ENCODE measurements at places on chromosomes 6 and 20.
A peak's percentile ranks its signal among the peaks of the same experiment; 100 is the strongest.

DNA sequence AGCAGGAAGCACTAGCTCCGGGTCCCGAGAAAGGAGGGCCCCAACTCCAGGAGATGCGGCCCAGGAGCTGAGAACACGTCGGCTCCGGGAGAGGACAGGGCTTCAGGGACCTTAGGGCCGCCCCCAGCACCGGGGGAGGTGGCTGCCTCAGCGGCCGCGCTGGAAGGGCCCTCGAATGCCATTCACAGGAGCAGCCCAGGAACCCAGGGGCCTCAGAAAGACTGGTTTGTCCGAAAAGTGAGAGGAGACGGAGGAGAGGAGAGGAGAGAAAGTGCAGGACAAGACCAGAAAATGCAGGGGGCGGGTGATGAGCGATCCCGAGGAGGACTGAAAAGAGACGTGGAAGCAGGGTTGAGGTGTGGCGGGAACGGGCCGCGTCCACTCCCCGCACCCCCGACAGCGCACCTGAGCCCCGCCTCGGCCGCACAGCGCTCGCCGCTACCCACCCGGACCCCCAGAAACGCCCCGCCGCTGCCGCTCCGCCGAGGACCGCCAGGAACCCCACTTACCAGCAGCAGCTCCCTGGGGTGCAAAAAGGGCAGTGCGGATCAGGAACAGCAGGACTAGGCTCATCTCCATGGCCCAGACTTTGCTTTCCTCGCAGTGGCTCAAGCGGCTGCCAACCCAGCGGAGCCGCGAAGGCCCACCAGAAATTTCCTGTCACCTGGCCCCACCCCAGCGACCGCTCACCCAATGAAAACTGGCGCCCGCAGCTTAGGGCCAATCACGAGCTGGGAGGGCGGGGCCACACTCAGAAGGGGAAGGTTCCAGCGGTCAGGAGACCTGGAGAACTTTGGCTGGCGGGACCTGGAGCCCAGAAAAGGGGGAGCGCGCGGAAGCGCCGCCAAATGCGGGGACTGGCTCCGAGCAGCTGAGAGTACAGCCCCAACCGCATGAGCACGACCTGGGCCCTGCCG is 25.4 kb downstream of the HLA-F start:
- peak; percentile 37 for DNase-seq

- no peak for DNase-seq
These were observed 309.5 kb downstream of the TSHZ2 start for GRCh38 chr20:53281557-53282117.

- DNase-seq = no peak
These were observed 17.9 kb upstream of the ABRACL start for GRCh38 chr6:139010674-139011073.

- DNase-seq = no peak
These were observed 69.6 kb downstream of the AFG1L start for GRCh38 chr6:108364470-108364869.

- DNase-seq = no peak
These were observed 104.0 kb downstream of the ISM1 start for GRCh38 chr20:13325033-13325432.

DNA sequence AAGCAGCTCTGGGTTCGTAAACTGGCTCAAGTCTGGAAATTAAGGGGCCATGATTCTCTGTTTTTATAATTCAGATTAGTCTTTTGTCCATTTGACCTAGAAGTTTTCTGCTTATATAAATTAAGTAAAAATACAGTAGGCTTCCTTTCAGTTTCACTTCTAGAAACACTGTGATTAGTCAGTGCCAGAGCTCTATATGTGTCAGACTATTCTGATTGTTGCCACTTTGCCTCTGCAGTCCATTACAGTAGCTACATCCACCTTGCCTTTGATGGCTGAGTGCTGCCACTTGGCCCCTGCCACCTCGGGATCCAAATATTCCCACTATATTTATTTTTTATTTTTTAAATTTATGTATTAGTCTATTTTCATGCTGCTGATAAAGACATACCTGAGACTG is 7.9 kb downstream of the ZC2HC1B start:
- no peak for DNase-seq

GRCh38 chr6:108896111-108896661 is 48.0 kb downstream of the ARMC2 start:
- DNase-seq = peak; percentile 65

DNA sequence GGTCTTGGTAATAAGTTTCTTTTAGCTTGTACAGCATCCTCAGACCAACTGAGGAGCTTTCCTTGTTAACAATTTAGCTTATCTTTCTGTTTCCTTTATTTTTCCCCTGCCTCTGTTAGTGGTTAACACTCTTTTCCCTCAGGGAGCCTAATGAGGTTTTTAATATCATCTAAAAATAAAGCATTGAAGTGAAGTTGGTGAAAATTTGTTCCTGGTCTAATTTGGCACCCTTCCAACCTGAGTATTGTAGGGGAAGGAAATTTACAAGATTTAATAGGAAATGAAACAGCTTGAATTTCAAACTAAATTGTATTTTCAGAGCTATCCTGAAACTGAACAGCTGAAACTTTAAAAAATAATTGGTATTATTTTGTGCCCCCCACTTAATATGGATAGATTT is 28.1 kb upstream of the VAPB start:
- no peak for DNase-seq

GRCh38 chr6:105389543-105389942 is 13.3 kb downstream of the PREP start:
- DNase-seq = no peak

DNA sequence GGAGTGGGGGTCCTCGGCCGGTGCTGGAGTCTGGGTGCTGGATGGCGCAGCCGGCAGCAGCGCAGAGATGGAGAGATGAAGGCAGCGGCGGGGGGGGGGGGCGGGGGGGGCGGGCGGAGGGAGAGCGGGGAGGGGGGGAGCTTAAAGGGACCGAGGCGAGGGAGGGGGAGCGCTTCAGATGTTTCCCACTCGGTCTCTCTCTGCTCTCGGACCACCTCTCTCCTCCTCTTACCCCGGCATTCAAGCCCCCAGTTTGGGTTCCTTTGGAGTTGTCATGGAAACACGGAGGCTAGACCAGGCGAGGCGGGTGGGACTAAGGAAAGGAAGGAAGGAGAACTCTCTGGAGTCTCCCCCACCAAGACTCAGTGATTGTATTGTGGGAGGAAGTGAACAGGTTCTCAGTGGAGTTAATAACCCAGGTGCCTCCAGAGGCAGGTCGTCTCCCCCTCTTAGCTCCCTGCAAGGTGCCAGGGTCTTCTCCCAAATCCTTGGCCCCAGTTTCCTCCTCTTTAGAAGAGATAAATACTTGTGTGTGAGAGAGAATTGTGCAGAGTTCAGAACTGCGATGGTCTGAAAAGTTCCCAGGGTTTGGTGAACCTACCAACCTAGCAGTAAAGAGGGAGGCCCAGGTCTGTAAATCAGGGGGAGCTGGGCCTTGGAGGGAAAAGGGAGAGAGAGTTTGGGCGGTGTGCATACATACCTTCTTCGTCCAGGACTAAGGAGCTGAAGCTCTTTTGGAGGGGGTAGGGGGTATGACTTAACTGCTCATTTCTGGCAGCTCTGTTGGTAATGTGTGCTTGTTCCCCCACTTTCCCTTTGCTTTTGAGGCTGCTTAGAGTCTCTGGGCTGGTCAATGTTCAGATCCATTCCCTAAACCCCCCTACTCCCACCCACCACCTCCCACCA is at the start of gene PRRT1:
TSS of gene PRRT1 (minus strand) at position 77 of the 906 bp plus-strand sequence. CDS start 112 bp downstream, outside the sequence.
- no peak for DNase-seq
